ENCODE measurements at places on chromosomes 4 and X. TPM values are rescaled to one million over a fixed set of nuclear protein-coding genes. Genes with fewer than 3 reads are reported as not detected.

DNA sequence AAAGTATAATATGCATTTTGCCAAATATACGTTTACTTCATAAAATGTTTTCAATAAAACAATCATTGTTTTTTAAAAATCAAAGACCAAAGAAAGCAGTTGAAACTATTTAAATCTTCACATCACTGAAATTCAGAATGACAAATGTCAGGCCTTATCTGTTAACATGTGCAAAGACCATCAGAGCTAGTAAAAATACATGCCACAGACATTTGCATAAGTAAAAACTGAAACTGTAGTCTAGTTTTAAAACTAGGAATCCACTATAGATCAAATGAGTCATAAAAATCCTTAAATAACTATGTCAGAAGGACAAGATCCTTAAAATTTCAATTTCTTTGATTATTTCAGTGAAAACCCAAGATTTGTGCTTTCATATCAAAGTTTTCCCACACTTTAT lies 24.8 kb downstream of the KLHL15 start:
- H3K4me1 ChIP-seq: peaks cover 15% of the 10 kb centered on the region
- no peak overlapping the region for H3K27ac ChIP-seq
- H3K36me3 ChIP-seq: peaks cover 31% of the 10 kb centered on the region
- H3K4me3 ChIP-seq: no peak overlapping the region
- DNase-seq: no peak

GRCh38 chrX:81414630-81415029 lies 212.7 kb downstream of the SH3BGRL start:
- no peak overlapping the region for H3K4me3 ChIP-seq
- no peaks in the 10 kb centered on the region for H3K27me3 ChIP-seq
- no peak overlapping the region for H3K27ac ChIP-seq
- DNase-seq: no peak
- no peaks in the 10 kb centered on the region for H3K36me3 ChIP-seq
- no peaks in the 10 kb centered on the region for H3K4me1 ChIP-seq

DNA sequence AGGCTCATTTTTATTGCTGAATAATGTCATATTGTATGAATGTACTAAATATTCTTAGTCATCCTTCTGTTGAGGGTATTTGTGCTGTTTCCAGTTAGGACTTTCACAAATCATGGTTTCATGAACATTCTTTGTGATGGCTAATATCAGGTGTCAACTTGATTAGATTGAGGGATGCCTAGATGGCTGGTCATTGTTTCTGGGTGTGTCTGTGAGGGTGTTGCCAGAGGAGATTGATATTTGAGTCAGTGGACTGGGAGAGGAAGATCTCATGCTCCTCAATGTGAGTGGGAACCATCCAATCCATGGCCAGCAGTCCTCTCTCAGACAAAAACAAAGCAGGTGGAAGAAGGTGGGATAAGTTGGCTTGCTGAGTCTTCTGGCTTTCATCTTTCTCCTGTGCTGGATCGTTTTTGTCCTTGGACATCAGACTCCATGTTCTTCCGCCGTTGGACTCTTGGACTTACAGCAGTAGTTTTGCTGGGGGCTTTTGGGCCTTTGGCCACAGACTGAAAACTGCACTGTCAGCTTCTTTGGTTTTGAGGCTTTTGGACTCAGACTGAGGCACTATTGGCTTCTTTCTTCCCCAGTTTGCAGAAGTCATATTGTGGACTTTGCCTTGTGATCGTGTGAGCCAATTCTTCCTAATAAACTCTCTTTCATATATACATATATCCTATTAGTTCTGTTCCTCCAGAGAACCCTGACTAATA lies 11.9 kb upstream of the HS3ST1 start:
- peaks cover 4% of the 10 kb centered on the region for H3K36me3 ChIP-seq
- H3K4me3 ChIP-seq: no peak overlapping the region
- DNase-seq: no peak
- peaks cover 43% of the 10 kb centered on the region for H3K4me1 ChIP-seq
- H3K27me3 ChIP-seq: no peaks in the 10 kb centered on the region

DNA sequence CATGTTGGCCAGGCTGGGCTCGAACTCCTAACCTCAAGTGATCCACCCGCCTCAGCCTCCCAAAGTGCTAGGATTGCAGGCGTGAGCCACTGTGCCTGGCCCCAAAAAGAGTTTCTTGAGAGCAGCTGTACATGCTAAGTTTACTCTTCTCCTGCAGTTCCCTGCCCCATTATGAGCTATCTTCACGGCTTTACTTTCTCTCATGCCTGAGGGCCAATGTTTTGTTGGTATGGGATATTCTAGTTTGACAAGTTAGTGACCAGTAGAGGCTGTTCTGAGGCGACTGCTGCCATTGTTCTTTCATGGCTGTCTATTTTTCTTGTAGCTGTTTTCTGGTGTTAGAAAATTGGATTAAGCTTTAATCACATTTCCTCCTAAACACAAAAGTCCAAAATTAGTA lies 78.0 kb upstream of the STX18 start:
- H3K27me3 ChIP-seq: no peaks in the 10 kb centered on the region
- peaks cover 4% of the 10 kb centered on the region for H3K4me1 ChIP-seq
- DNase-seq: no peak
- H3K4me3 ChIP-seq: no peak overlapping the region
- peaks cover 13% of the 10 kb centered on the region for H3K36me3 ChIP-seq

DNA sequence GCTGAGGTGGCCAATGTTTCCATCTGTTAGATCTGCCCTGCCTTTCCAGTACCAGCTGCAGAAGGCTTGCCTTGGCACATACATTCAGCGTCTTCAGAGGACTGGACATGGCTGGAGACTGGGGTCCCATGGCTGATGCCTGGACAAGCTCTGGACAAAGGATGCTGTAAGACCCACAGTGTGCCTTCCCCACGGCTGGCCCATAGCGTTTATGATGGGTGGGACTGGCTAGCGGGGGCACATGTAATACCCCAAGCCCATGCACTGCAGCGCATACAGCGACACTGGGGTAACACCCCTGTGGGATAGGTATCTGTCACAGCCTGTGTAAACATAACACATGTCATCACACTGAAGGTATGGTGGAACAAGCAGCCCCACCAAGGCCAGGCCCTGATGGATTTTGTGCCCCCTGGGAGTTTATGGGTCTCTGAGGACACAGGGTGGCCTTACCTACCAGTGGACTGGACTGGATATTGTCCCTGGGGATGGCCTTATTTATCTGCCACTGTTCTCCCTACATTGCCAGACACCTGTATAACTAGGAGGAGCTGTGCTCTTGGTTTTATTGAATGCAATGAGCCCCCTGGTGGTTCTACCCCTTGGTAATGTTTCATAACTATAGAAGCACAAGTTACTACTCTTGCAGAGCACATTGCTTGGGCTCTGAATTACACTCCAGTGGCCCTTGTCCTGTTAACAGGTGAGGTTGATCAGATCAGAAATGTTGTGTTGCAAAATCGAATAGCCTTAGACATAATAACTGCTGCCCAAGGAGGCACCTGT lies 34.3 kb upstream of the TACR3 start:
- no peaks in the 10 kb centered on the region for H3K4me1 ChIP-seq
- H3K4me3 ChIP-seq: no peak overlapping the region
- DNase-seq: no peak
- H3K27ac ChIP-seq: no peak overlapping the region

DNA sequence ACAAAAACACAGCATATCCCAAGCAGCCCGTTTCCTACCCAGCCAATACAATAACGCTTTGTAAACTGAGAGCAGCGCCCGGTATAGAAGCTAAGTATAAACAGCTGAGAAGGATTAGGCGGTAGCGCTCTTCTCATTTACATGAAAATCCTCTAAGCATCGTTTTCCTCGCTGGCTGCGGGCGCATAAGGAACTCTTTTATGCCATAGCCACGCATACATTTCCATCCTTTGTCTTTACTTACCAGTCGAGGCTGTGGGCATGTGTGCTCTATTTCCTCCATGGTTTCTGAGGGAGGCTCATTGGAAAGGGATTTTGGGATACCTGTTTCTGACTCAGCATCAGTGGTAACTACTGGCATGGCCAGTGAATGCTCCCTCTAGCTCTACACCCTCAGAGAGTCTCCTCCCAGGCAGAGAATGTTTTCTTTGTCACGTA lies 383 bp downstream of the PCYT1B start:
- H3K27me3 ChIP-seq: peaks cover 16% of the 10 kb centered on the region
- no peak for DNase-seq
- no peaks in the 10 kb centered on the region for H3K36me3 ChIP-seq
- peaks cover 20% of the 10 kb centered on the region for H3K4me1 ChIP-seq
- H3K27ac ChIP-seq: no peak overlapping the region
- H3K4me3 ChIP-seq: peak overlapping the region; percentile 80

- no peaks in the 10 kb centered on the region for H3K27me3 ChIP-seq
- peaks cover 20% of the 10 kb centered on the region for H3K36me3 ChIP-seq
Measured at GRCh38 chr4:123319639-123320038, 77.0 kb upstream of the SPRY1 start.

DNA sequence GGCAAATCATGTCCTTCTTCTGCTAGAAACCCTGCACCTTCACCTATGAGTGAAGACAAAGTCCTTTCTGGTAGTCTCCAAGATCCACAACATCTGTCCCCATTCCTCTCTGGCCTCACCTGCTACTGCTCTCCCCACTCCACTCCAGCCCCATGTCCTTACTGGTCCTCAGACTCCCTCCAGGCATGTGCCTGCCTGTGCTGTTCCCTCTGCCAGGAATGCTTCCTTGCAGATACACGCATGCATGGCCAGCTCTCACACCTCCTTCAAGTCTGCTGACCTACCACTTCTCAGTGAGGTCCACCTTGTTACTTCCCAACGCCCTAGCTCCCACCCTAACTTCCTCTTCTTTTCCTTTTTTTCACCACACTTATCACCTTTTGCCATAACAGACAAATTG lies 18.1 kb downstream of the HMGB2 start:
- no peak for DNase-seq
- H3K4me1 ChIP-seq: no peaks in the 10 kb centered on the region
- H3K36me3 ChIP-seq: peaks cover 21% of the 10 kb centered on the region
- no peak overlapping the region for H3K27ac ChIP-seq

DNA sequence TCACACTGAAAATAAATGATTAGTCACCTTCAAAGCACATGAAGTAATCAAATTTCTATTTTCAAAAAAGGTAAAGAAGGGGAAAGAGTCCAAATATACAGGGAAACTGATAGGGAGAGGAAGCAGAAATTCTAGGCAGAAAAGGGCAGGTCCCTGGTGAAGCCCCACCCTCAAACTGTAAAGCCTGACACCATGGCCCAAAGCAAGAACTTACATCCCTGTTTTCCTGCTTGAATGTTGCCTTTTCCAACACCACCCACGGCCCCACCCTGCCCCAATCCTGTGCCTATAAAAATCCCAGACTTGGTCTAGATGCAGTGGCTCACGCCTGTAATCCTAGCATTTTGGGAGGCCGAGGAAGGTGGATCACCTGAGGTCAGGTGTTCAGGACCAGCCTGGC lies 361.8 kb downstream of the PPP3CA start:
- H3K27me3 ChIP-seq: no peaks in the 10 kb centered on the region
- no peaks in the 10 kb centered on the region for H3K36me3 ChIP-seq

GRCh38 chrX:16516232-16516876 lies 133.6 kb upstream of the S100G start:
- no peak overlapping the region for H3K27ac ChIP-seq
- H3K4me3 ChIP-seq: no peak overlapping the region
- no peak for DNase-seq
- H3K27me3 ChIP-seq: no peaks in the 10 kb centered on the region
- H3K4me1 ChIP-seq: no peaks in the 10 kb centered on the region

- H3K27me3 ChIP-seq: peaks cover 2% of the 10 kb centered on the region
- H3K27ac ChIP-seq: no peak overlapping the region
- no peaks in the 10 kb centered on the region for H3K4me1 ChIP-seq
- no peak for DNase-seq
- no peaks in the 10 kb centered on the region for H3K36me3 ChIP-seq
Measured at GRCh38 chr4:41428601-41429279, 109.2 kb upstream of the LIMCH1 start.

GRCh38 chr4:25925486-25926201 lies 11.6 kb downstream of the SMIM20 start:
- no peak for DNase-seq
- H3K27ac ChIP-seq: no peak overlapping the region
- no peak overlapping the region for H3K4me3 ChIP-seq
- H3K36me3 ChIP-seq: peaks cover 41% of the 10 kb centered on the region

- no peak overlapping the region for H3K4me3 ChIP-seq
Measured at GRCh38 chr4:99179626-99180025, 35.5 kb upstream of the ADH4 start.

DNA sequence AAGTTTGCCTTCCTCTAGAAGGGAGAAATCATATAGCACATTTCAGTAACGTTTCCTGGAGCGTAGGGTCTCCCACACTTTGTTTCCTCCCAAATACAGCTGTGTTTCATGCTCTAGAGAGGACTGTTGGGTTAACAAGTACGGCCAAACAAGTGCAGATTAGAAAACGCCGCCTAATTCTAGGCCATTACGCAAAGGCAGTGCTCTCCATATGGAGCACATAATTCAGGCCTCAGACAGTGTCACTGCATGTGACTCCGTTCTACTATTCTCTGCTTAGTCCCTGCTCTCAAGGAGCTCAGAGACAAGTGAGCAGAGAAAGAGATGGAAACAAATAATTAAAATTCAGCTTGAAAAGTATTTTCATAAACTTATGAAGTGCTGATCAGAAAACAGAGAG lies 11.6 kb downstream of the ZNF827 start:
- no peak for DNase-seq
- H3K36me3 ChIP-seq: peaks cover 9% of the 10 kb centered on the region
- H3K27ac ChIP-seq: no peak overlapping the region
- peaks cover 34% of the 10 kb centered on the region for H3K4me1 ChIP-seq
- no peaks in the 10 kb centered on the region for H3K27me3 ChIP-seq

- no peaks in the 10 kb centered on the region for H3K27me3 ChIP-seq
- no peak overlapping the region for H3K27ac ChIP-seq
- H3K4me1 ChIP-seq: no peaks in the 10 kb centered on the region
- no peak overlapping the region for H3K4me3 ChIP-seq
- no peak for DNase-seq
Measured at GRCh38 chr4:76957004-76957738, 7.6 kb downstream of the SEPTIN11 start.

DNA sequence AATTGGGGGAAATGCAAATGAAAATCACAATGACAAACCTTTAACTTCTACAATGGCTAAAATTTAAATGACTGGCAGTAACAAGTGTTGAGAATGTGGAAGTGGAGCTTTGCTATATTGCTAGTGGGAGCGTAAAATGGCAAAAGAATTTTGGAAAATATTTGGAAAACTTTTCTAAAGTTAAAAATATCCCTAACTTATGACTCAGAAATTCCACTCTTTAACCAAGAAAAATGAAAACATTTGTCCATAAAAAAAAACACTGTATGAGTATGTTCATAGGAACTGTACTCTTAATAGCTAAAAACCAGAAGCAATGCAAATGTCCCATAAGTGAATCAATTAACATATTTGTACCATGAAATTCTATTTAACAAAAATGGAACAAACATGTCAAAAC lies 3.6 kb downstream of the TBCK start:
- H3K27me3 ChIP-seq: no peaks in the 10 kb centered on the region
- no peak for DNase-seq
- peaks cover 5% of the 10 kb centered on the region for H3K36me3 ChIP-seq
- no peak overlapping the region for H3K4me3 ChIP-seq
- H3K4me1 ChIP-seq: peaks cover 23% of the 10 kb centered on the region
- no peak overlapping the region for H3K27ac ChIP-seq

SPANXA1 gene
- not detected for total RNA-seq

CCNB3 gene
- 0.37 TPM for total RNA-seq

ARHGAP36 gene
- total RNA-seq: not detected

Measured in activated B cell treated with CpG ODN at 0.5 μM for 24 hours (primary cell).